Motor neuron (in vitro differentiated cells): ENCODE measurements at places on chromosomes 2 and 18.

DNA sequence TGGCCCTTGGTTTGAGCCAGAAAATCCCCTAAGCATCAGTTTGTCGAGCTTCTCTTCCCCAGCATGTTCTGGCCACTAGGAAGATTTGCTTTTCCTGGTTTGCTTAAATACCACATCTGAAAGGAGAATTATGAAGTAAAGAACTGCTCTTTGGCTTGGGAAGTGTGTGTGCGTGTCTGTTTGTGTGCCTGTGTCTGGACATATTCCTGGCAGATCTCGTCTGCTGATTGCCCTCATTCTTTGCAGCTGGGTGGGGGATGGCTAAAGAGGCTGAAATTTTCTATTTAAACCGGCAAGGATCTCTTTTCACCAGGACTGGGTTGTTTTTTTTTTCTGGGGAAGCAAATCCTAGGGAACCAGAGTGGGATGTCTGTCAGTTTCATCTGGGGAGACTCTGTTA is 57.3 kb upstream of the MBOAT2 start:
- no peak for ATAC-seq

DNA sequence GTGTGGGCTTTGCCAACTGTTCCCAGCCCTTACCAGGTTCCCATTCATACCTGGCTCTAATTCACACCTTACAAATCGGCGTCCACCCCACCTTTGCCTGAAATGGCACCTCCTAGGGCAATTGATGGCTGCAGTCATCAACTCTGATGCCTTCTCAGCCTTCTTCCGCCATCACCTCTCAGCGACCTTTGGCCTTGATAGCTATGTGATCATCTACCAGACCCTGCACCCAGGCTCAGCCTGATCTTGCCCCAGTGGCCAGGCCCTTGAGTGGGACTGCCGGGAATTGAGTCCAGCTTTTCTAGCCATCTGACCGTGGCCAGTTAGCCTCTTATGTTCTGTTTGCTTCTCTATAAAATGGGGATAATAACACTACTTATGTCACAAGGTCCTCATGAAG is 32.5 kb downstream of the PSD4 start:
- ATAC-seq: no peak

- ATAC-seq: no peak
Measured at GRCh38 chr18:79062806-79063205, 6.4 kb upstream of the ATP9B start.

DNA sequence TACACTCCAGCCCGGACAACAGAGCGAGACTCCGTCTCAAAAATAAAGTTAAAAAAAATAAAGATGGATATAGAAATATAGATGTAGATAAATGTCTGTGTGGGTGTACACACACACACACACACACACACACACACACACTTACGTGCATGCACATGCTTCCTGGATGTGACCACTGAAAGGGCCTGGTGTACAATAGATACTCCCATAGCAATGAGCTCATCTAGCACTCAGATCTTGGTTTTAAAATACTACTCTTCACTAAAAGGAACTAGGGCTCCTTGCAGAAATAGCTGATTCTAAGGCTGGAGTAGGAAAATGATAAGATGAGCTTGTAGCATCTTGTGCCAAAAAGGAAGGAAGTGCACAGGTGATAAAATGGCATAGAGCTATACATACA is 39.1 kb downstream of the ROCK2 start:
- no peak for ATAC-seq
